Fibroblast of pulmonary artery (primary cell): ENCODE measurements at places on chromosomes 16 and 17.
A peak's percentile ranks its signal among the peaks of the same experiment; 100 is the strongest.

DNA sequence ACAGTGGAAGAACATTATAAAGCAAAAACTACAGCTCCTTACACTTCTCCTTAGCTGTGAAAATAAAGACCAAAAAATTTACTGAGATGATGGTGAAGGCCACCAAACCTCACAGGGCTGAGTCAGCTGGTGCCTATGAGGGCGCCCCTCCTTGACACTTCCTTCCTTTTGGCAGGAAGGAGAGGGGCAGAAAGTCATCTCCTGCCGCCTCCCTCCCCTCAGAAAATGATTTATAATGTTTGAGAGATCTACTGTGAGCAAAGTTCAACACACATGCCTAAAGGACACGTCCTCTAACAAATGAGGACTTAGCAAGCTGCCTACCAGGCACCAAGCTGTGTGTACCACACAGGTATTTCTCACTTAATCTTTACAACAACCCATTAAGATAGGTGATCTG, 245.7 kb downstream of the PRKCA start:
- no peak for DNase-seq

DNA sequence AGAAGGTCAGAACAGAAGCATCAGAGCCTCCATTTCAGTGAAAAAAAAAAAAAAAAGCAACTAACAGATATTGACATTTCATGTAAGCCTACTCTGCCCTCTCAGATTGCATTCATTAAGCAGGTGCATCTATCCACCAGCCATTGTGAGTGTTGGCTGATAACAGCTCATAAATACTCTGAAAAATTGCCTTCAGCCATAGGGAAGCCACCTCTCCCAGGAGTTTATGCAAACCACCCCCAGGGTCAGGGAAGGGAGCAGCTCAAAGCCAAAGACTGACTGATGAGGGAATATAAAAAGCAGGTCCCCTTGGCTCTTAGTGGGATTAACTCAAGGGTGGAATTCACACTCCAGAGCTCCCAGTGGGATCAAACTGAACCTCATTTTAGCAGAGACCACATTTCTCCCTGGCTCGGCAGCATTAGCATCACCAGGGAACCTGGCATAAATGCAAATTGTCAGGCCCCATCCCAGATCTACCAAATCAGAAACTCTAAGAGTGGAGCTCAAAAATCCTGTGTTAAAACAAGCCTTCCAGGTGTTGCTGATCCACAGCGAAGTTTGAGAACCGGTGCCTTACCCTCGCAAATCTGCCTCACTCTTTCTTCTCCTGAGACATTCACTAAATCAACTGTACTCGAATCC, 14.2 kb downstream of the APOH start:
- DNase-seq = no peak

- DNase-seq = peak; percentile 82
Observed at GRCh38 chr17:48054238-48055185, 6.4 kb downstream of the NFE2L1 start.

DNA sequence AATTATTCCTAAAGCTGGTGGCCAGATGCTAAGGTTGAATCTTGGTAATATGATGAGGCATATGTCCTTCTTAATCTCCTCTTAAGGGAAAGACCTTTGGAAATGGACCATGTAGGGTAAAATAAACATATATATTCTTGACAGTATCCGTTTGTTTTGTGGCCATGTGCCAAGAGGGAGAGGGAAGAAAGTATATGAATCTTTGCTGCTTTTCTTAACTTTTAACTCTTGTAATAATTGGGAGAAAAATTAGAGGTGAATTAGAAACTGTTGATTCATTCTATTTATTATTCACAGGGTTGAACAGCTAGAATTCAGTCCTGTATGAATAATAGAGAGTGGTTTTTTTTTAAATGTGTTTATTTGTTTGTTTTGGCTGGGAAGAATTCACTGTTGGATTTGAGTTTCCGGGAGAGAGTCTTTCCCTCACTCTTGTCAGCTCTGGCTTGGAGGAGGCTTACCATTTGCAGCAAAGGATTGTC, 31.6 kb downstream of the AATF start:
- peak; percentile 60 for DNase-seq

DNA sequence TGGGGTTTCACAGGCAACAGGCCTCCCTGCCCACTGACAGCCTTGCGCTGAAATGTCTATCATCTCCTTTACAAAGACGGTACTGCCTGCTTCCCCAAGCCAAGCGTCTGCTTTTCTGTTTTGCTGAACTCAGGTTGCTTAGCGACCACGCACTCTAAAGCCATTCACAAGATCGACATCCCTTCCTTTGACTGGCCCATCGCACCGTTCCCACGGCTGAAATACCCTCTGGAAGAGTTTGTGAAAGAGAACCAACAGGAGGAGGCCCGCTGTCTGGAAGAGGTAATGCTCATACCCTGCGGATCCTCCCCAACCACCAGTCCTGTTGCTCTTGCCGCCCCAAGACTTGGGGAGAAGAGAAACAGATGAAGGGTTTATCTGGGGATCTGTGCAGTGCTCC, 28.7 kb downstream of the TMEM186 start:
- no peak for DNase-seq

GRCh38 chr17:81844327-81844851, 9.5 kb upstream of the PPP1R27 start:
- no peak for DNase-seq

DNA sequence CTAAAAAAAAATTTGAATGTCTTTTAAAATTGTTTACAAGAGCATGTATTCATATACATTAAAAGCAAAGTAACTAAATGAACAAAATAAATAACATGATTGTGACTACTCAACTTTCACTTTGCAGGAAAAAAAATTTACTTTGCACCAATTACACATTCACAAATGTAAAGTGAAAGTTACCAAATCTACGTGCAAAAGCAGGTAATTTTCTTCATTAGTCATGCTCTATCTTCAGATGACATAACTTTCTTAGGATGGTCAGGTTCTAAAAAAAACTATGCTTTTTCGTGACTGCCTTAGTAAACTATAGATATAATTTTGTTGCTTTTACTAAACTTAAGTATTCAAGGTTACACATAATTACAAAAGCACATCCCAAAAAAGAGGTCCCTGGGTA, 17.0 kb upstream of the ABCA10 start:
- DNase-seq = no peak

- no peak for DNase-seq
Observed at GRCh38 chr16:66129196-66129595, 237.3 kb upstream of the CDH5 start.

GRCh38 chr17:67649891-67650290, 67.8 kb upstream of the NOL11 start:
- no peak for DNase-seq

DNA sequence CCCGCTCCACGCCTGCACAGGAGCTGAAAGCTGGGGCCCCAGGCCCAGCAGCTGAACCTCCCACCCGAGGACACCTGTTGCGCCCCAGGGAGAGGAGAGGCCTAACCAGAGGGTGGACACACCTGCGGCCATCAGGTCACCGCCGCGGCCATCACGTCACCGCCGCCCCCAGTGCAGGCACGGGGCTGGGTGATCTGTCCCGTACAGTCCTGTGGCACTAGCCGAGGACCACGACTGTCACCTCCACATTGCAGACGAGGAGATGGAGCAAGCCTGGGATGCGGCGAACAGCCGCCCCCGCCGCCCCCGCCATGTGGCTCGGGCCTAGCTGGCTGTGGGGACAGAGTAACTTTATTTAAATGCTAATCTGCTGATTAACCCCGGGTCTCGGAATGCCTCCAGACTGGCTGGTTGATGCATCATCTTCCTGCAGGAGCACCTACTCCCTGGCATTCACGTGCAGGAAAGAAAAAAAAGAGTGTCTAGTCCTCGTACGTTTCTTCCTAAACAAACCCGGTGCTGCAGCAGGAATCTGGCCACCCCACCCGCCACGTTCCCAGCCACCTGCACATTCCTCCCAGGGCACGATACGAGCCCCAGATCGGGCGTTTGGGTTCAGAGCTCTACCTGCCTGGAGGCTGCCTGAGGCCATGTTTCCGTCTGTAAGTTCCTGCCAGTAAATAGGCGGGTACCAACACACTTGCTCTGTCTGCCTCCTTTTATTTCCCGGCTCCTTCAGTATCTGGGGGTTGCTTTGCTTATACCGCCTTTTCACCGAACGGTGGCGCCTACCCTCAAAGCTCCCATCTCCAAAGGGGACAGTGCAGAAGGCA, 29.9 kb downstream of the PIEZO1 start:
- peak; percentile 50 for DNase-seq

GRCh38 chr16:22358000-22358399, 16.4 kb downstream of the CDR2 start:
- DNase-seq = no peak

DNA sequence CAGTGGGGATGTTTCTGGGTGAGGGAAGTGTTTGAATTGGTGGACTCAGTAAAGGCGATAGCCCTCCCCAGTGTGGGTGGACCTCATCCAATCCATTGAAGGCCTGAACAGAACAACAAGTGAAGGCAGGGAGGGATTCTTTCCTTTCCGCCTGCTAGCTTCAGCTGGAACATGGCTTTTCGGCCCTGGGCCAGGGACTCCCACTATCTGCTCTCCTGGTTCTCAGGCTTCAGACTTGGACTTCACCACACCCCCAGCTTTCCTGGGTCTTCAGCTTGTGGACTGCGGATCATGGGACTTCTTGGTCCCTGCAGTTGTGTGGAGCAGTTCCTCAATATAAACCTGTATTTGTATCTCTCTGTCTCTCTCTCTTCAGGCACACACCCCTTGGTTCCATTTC, 77.9 kb downstream of the SNX29 start:
- no peak for DNase-seq

- peak; percentile 100 for DNase-seq
Observed at GRCh38 chr17:8153957-8154607, 1.9 kb upstream of the PER1 start.

DNA sequence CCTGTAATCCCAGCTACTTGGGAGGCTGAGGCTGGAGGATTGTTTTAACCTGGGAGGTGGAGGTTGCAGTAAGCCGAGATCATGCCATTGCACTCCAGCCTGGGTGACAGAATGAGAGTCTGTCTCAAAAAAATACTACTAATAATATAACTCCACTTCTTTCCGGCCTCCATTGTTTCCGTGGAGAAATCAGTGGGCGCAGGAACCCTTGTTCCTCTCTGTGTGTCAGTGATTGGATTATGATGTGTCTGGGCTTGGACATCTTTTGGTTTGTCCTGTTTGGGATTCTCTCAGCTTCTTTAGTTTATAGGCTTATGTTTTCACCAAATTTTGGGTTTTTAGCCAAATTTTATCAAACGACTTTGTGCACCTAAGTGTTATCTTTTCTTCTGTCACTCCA, 36.8 kb downstream of the ACSF3 start:
- no peak for DNase-seq

- DNase-seq = peak; percentile 98
Observed at GRCh38 chr17:79022507-79022991, 1.4 kb upstream of the C1QTNF1 start.
